CD8-positive, alpha-beta memory T cell (primary cell): ENCODE measurements at places on chromosomes 12 and 14.

- H3K4me3 ChIP-seq: no peak overlapping the region
- H3K27me3 ChIP-seq: no peaks in the 10 kb centered on the region
- no peaks in the 10 kb centered on the region for H3K4me1 ChIP-seq
- H3K27ac ChIP-seq: peak overlapping the region; percentile 30
These were observed 1.4 kb downstream of the SYT10 start for GRCh38 chr12:33438025-33438772.

DNA sequence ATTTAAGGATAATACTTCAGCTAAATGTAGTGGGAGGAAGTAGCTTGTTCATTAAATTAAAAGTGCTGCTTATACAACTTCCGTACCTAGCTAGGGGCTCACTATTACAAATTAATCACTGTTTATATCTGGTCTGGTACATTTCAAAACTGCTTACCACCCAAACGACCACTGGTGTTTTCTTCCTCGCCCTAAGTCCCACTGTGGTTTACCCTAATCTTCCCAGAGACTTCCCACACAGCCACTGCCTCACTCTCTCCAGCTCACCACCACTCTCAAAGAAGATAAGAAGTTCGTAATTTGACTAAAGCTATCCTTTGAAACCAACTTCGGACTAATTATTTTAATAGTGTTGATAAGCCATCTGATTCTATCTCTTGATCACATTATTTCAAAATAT, 62.6 kb downstream of the PLXNC1 start:
- H3K4me1 ChIP-seq: peaks cover 32% of the 10 kb centered on the region
- H3K27ac ChIP-seq: no peak overlapping the region
- DNase-seq: no peak
- no peaks in the 10 kb centered on the region for H3K27me3 ChIP-seq
- H3K4me3 ChIP-seq: no peak overlapping the region

DNA sequence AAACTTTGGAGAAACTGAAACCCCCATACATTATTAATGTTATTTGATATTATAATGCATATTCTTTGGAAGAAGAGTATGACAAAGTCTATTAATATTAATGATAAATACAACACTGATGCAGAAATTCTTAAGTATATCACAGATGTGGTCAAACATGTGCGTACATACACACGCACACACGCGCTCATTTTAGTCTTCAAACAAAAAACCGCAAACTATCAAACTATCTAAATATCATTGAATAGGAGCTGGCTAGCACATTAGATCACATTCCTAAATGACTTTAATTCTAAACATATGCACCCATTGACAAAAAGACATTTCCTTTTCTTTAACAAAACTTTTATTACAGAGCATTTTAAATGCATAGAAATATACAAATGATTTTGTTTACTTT, 872.7 kb downstream of the SLC16A7 start:
- H3K4me3 ChIP-seq: no peak overlapping the region
- H3K27ac ChIP-seq: no peak overlapping the region
- no peak for DNase-seq
- no peaks in the 10 kb centered on the region for H3K36me3 ChIP-seq
- H3K4me1 ChIP-seq: no peaks in the 10 kb centered on the region
- H3K27me3 ChIP-seq: no peaks in the 10 kb centered on the region

DNA sequence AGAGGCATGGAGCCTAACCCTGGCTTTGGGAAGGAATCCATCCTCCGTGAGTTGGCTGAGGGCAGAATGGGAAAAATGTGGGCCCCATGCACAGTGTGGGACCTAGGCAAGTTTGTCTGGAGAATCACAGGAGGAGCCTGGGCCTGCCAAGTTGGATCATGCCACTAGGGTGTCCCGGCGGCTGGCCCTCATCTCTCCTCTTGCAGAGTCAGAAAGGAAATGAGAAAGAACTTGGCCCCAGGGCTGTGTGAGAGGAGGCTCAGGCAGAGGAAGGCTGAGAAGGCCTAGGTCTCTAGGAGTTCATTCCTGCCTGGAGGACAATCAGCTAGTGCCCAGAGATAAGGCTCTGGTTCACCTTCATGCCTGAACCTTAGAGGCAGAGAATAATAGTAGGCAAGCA, 2.5 kb upstream of the ESRRB start:
- no peaks in the 10 kb centered on the region for H3K4me1 ChIP-seq
- no peaks in the 10 kb centered on the region for H3K36me3 ChIP-seq
- no peak overlapping the region for H3K27ac ChIP-seq
- no peak for DNase-seq
- no peak overlapping the region for H3K4me3 ChIP-seq

- H3K27ac ChIP-seq: no peak overlapping the region
- no peak for DNase-seq
- H3K4me3 ChIP-seq: no peak overlapping the region
- no peaks in the 10 kb centered on the region for H3K36me3 ChIP-seq
- H3K4me1 ChIP-seq: no peaks in the 10 kb centered on the region
- no peaks in the 10 kb centered on the region for H3K27me3 ChIP-seq
These were observed 77.6 kb downstream of the SCAF11 start for GRCh38 chr12:45912774-45913173.
